ENCODE measurements at places on chromosomes 3 and 15.

- no peak for DNase-seq
Observed at GRCh38 chr3:5498981-5499380, 311.5 kb downstream of the EDEM1 start.

DNA sequence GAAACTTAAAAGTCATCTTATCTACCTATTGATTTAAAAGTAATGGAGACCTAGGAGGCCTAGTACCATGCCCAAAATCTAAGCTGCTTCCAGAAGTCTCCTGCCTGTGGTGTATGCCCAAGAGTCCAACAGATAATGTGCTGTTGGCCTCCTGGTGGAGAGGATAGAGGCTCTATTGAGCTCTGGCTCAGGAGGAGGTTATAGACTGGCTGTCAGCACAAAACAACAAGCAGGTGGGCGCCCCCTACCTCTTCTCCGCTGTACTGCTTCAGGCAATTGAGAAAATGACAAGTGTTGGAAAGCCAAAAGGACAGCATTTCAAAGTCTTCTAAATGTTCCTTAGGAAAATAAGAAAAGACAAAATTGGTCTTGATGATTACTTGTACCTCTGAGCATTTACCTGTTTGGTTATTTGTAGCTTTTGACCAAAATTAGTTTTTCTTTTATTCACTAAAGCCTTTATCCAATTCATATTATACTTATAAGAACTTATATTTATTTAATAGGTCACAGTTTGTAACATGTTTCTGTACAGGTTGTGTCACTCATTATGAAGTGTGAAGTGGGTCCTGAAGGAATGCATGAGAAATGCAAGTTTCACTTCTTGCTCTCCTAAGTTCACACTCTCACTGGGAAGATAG lies 17.2 kb upstream of the GNB5 start:
- no peak for DNase-seq

GRCh38 chr3:106048946-106049481 lies 180.2 kb upstream of the CBLB start:
- no peak for DNase-seq

- DNase-seq: no peak
Observed at GRCh38 chr3:14532691-14533456, 7.3 kb downstream of the GRIP2 start.

GRCh38 chr15:92885224-92886041 lies 14.7 kb upstream of the CHD2 start:
- DNase-seq: peak; percentile 58

DNA sequence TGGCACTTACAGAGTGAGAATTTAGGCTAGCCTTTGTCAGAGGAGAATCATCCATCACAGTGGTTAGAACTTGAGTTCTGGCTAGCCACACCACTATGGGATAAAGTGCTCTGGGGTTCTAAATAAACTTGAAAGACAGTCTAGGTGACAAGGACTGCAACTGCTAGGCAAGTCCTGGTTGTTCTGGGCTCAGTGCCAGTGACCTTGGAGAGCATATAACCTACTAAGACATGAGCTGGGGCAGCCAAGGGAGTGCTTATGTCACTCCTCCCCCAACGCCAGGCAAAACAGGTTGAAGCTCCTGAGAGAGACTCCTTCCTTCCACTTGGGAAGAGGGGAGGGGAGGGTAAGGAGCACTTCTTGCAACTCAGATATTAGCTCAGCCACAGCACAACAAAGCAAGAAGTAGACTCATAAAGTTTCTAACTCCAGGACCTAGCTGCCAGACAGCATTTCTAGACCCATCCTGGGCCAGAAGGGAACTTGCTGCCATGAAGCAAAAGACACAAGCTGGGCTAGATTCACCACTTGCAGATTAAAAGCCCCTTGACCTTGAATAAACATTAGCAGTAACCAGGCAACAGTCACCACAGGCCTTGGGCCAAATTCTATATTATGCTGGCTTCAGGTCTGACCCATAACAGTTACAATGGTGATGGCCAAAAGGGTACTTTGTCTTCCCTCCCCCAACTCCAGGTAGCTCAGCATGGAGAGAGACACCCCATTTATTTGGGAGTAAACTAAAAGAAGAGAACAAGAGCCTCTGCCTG lies 963.7 kb downstream of the PLOD2 start:
- DNase-seq: no peak

GRCh38 chr15:25245801-25246622 lies 192.8 kb downstream of the UBE3A start:
- DNase-seq: no peak

DNA sequence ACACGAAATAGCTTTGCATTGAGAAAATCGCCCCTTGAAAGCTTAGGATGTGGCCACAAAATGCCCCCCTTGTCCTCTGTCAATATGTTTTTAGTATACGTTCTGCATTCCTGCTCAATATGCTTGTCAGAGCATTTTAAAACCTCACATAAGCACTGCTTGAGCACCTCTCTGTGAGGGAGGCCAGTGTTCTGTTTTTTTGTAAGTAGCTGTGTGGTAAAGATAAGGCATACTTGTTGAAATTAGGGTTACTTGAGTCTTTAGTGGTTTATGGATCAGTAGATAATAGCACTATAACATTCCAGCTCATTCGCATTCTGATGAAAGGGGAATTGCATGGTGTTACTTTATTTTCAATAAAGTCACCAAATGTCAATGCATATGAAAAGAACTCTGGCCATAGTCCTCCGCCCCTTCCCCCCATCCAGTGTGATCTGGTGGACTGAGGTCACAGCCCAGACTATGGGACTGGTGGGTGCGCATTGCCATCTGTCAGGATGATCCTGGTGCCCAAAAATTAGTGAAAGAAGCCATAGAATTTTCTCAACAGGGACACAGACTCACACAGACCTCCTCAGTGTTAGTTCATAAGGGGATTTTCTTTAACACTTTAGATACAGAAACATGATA lies 33.1 kb downstream of the IL1RAP start:
- DNase-seq: no peak

DNA sequence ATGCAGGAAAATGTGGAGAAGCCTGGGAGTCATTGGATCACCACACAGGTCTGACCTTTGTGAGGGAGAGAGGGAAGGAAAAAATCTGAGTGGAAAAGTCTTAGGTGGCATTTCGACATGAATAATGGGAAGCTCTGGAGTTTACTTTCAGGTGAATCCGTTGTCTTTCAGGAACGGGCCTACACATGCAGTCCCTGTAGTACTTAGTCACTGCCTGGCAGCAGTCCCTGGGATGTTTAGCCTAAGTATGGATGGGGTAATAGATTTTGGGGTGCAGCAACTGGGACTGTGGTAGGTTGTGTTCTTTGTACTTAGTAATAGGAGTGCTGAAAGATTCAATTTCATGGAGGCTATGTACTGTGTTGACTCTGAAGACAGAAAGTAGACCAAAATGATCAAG lies 227.5 kb upstream of the EPHA3 start:
- DNase-seq: no peak

- DNase-seq: no peak
Observed at GRCh38 chr3:147427746-147428145, 18.6 kb downstream of the ZIC1 start.

GRCh38 chr15:64180235-64180824 lies 17.5 kb upstream of the PPIB start:
- peak; percentile 68 for DNase-seq

- DNase-seq: peak; percentile 2
Observed at GRCh38 chr3:99023590-99024192, 122.2 kb upstream of the DCBLD2 start.

DNA sequence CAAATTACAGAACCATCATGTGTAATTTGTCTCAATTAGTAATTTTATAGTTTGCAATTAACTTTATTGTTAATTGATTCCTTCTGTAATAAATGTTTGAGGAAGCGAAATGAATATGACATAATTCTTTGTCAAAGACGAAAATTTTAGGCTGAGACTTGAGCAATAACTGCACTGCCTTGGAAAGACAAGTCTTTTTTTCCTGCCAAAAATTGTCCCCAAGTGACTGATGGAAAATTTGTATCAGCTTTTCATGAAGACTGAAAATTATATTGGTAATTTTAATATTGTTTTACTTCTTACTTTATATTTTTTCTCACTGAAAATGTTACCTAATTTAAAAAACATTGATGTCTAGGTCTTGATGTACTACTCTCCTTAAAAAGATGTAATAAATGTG lies 622.6 kb downstream of the NLGN1 start:
- DNase-seq: no peak

GRCh38 chr3:15973940-15974339 lies 176.2 kb upstream of the ANKRD28 start:
- no peak for DNase-seq
